ENCODE measurements at places on chromosomes 5 and 9.

DNA sequence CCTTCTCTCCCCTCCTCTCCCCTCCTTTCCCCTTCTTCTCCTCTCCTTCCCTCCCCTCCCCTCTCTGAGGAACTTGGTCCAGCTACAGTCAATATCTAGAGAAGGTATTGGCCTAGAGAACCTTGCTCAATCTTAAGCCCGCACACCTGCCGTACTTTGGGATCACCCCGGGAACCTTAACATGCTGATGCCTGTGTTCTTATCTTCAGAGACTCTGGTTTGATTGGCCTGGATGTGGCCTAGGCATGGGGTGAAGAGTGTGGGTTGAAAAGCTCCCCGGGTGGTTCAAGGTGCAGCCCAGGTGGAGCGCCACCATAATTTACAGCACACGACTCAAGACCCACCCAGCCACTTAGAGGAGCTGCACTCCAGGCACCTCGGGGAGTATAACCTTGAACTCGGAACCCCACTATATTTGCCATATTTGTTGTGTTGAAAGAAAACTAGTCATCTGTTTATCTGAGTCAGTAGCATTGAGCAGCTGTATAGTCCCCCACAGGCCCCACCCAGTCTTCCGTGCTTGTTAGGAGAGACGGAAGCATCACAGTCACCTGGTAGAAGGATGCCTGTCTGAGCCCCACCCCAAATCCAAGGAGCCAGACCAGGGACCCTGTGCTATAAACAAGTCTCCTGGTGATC, 14.4 kb upstream of the PHF19 start:
- DNase-seq = no peak

DNA sequence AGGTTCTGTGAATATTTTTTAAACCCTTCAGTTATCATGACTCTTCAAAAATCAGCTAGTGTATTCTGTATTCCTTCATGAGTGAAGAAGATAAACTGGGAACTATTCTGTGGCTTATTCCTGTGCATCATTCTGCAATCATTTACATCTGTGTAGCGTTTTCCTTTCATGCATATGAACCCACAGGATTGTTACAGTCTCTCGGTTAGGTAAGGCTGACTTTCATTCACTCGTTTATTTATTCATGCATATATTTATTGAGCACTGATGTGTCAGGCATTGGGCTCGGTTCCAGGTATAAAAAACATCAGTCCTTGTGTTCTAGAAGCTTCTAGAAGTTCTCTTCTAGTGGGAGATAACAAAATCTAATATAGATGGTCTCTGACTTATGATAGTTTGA, 318.4 kb downstream of the MAN2A1 start:
- no peak for DNase-seq

DNA sequence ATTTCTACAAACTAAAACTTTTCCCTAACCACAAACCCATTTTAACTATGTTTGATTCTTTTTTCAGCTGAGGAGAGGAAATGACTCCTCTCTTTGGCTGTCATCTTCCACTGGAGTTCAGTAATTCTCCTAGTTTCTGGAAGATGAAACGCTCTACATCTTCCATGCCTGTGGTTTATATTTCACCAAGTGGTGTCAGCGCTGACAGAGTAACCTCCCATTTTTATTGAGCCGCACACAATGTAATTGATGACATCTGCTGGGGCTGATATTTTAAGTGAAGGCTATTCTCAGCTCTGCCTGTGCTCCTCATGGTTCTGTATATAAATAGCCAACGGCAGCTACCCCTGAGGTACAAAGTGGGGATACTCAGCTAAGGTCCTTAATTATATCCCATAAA, 234.6 kb downstream of the SPOCK1 start:
- DNase-seq = no peak

GRCh38 chr9:132032238-132032950, 47.3 kb downstream of the MED27 start:
- no peak for DNase-seq

DNA sequence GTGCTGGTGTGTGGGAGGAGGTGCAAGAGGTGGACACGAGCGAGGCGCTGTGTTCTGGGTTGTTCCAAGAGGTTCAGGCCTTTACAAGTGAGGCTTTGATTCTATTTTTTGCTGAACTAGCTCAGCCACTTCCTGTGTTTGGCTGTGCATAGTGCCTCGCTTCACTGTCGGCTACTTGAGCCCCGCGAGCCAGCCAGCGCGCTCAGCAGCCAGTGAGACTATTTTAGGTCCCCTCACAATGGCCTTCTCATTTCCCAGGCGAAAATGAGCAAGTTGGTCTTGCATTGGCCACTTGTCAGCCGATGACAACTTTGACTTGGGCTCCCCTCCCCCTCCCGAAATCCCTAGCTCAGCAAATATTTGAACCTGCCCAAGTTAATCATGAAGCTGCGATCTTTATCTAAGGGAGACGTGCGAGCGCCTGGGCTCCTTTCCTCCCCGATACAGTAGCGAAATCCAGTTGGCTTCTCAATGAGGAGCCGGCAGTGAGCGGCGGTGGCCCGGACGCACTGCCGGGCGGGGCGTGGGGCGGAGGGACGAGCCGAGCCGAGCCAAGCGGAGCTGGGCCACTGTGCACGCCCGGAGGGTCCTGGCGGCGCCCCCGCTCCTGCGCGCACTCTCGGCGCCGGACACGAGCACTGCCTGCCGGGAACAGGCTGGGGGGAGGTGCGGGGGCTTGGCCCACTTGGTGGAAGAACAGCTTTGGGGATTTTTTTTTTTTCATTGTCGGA, 72.6 kb downstream of the PIK3R1 start:
- DNase-seq = peak; percentile 15

- no peak for DNase-seq
These were observed 47.9 kb upstream of the ZBTB43 start for GRCh38 chr9:126756876-126757415.

DNA sequence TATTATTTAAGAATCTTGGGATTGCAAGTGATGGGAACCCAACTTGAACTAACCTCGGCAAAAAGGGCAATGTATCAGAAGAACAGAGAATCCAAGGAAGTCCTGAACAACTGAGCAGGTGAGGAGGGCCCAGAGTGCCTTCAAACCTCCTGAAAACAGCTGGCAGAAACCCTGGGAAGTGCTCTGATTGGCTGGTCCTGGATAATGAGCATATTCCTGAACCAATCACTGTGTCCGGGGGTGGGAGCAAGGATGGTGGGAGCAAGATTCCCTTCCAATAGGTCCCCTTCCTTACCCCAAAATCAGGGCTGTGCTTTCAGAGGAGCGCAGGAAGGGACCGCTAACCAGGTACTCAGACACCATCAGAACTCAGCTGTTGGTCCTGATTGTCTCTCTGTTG, 31.9 kb upstream of the TBC1D2 start:
- DNase-seq = no peak

- DNase-seq = no peak
These were observed 25.1 kb upstream of the TBC1D2 start for GRCh38 chr9:98280574-98280973.

DNA sequence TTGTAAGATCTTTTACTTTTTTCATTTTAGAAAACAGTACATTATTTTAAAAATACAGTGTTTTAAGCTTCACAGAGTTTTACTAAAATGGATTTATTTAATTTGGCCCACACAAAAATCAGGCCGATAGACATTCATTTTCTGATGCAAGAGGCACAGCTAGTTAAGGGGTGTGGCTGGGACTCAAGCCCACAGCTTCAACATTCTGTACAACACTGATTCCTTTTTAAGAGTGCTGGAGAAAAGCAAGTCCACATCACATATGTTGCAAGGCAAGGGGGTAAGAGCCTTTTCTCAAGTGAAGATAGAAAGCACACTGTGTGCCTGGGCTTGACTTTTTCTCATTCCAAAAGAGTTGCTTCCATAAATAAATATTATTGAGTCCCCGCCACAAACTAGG, 195.9 kb downstream of the RFK start:
- DNase-seq = no peak

DNA sequence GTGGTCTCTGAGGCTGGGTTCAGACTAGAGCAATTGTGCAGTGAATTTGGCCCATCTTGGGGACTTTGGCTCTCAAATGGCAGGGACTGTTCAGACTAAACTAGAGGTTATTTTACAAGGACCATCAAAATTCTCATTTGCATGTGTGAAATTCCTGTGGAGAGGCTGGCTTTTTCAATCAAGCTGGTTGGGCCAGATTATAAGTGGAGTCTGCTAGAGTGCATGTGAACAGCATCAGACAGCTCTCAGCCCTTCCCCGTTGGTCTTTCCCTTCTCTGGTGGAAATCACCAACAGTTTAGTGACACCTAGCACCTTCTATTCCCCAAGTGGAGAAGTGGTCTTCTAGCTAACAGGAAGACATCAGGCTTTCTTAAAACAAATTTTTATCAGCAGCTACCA, 301.3 kb downstream of the CWC27 start:
- DNase-seq = no peak

GRCh38 chr9:89706086-89706485, 101.3 kb downstream of the GADD45G start:
- DNase-seq = no peak
